ENCODE measurements at places on chromosomes 12 and 14. TPM values are rescaled to one million over a fixed set of nuclear protein-coding genes. Genes with fewer than 3 reads are reported as not detected.

The RND1 gene
- total RNA-seq, result 0.29 TPM

DNA sequence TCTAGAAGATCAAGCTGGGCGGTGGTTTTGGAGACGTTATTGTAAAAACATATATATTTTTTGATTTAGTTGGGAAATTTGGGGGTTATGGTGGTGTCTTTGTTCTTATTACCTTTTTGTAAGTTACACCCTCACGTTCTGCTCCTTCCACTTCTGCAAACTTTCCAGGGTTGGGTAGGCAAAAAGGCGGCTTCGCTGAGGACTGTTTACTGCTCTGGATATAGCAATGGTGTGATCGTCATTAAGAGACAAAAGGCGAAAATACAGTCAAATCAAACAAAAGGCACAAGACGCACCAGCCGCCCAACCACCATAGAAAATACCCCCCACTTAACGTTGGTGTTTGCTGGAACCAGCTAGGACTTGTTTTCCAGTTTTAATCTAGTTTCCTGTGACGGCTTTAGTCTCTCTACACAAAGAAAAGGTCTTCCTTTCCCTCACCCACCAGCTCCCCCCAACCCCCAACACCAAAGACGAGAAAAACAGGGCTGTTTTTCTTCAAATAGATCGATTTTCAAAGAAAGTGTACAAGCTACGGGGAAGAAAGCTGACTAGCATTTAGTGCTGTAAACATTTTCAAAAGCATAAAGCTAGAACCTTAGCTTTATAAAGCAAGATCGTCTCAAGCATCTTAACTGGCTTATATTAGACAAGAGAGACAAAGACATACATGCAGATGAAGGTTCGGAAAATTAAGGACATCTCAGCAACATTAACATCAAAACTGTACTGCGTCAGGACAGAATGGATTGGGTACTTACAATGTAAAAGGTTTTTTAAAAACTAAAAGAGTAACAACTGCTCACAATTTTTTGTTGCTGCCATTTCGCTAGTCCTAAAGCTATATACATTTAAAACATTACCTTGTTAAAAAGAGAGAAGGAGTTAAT is 2.0 kb upstream of the SETD1B start:
- peak overlapping the region; percentile 86 for H3K4me3 ChIP-seq
- H3K27ac ChIP-seq, result peak overlapping the region; percentile 99
- peaks cover 56% of the 10 kb centered on the region for H3K4me1 ChIP-seq

DNA sequence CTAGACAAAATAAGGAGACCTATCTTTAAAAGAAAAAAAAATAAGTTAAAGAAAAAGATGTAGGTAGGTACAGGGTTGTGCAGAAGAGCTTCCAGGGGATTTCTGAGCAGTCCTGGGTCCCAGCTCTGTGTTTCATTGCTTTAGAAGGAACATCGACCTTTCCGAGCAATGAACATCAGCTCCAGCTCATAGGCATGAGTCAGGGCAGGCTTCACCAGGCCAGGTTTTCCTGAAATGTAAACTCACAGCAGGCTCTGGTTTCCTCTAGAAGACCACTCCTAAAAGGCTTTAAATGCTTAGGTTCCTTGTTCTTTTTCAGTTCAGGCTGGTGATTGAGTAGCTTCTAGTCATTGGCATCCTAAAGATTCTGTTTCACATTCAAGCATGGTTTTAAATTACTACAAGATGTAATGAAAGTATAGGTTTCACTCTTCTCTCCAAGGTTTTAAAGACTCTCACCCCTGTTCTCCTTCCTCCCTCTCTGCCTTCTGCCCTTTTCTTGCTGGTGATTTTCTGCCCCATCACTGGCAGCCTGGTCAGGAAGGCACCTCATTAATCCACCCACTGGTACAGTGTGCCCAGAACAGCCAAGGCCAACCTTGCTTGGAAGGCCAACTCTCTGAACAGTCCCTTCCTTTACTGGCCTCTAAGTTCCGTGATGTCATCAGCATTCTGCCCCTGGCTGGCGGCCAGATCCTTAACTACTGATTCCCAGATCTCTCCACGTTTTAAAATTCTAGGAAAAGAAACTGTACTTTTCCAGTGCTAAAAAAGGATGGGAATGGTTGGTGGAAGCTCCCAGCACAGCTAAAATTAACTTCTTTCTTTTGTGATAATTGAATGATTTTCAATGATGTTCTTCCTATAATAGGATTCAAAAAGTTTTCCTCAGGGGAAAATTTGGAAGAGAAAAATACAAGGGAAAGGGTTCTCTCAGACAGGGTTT is 109.4 kb upstream of the HIF1A start:
- no peaks in the 10 kb centered on the region for H3K36me3 ChIP-seq
- peak; percentile 55 for DNase-seq
- H3K27me3 ChIP-seq, result no peaks in the 10 kb centered on the region
- H3K27ac ChIP-seq, result peak overlapping the region; percentile 98
- H3K4me1 ChIP-seq, result peaks cover 78% of the 10 kb centered on the region

DNA sequence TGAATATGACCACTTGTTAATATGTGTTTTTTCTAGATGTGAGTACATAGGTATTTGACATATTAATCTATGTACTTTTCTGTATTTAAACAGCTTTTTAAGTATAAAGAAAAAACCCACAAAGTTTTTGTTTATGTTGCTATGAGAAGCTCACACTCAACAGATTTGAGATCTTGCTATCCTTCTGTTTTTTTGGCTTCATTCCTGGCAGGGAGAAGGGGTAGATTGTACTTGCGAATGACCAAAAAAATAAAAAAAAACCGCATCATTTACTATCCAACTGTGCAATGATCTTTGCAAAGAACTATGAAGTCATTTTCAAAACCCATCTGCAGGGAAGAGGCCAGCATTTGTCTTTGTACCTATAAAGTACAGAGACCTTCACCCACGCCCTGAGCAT is 28.4 kb upstream of the TBX5 start:
- H3K4me3 ChIP-seq, result no peak overlapping the region
- no peak overlapping the region for H3K27ac ChIP-seq
- no peaks in the 10 kb centered on the region for H3K36me3 ChIP-seq
- H3K27me3 ChIP-seq, result no peaks in the 10 kb centered on the region
- no peak for DNase-seq

DNA sequence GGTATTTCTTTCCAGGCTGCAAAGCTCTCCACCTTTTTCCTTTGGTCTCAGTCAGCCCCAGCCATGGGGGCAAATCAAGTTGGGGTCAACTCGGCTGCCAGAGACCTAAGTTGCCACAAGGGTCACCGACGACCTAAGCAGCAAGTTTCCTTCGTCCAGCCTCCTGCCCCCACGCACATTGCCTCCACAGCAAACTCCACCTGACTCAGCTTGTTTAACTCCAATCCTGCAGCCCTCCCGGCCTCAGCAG is 767 bp upstream of the KCNMB4 start:
- peak overlapping the region; percentile 65 for H3K4me3 ChIP-seq
- H3K4me1 ChIP-seq, result peaks cover 15% of the 10 kb centered on the region
- H3K36me3 ChIP-seq, result no peaks in the 10 kb centered on the region
- no peak overlapping the region for H3K27ac ChIP-seq
- H3K27me3 ChIP-seq, result peaks cover 54% of the 10 kb centered on the region
- no peak for DNase-seq

DNA sequence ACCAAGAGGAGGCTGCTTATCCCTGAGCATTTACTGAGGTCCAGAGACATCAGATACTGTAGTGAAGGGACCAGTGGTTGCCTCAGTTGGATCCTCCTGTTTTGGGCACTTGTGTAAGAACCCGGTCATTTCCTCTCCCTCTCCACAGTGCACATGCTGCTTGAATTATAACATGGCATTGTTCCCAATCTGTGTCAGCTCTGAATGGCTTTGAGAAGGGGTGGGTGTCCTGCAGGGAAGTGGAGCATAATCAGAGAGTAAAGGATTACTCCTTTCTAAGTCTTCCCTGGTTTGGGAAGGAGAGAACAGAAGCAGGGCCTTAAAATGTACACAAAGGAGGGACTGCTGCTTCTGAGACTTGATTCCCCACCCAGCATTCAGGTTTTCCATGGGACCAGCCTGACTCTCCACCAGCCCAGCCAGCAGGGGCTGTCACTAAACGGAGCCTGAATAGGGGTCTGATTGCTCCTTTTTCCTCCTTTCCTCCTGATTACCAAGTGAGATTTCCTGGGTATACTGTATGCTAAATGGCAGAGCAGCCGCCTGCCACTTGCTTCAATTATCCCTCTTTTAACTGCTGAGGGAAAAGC is 78.4 kb downstream of the NRXN3 start:
- no peaks in the 10 kb centered on the region for H3K36me3 ChIP-seq
- no peaks in the 10 kb centered on the region for H3K27me3 ChIP-seq
- H3K4me1 ChIP-seq, result no peaks in the 10 kb centered on the region
- H3K27ac ChIP-seq, result no peak overlapping the region
- H3K4me3 ChIP-seq, result no peak overlapping the region

- no peaks in the 10 kb centered on the region for H3K36me3 ChIP-seq
- H3K4me3 ChIP-seq, result no peak overlapping the region
- peaks cover 16% of the 10 kb centered on the region for H3K4me1 ChIP-seq
- no peaks in the 10 kb centered on the region for H3K27me3 ChIP-seq
- DNase-seq, result peak; percentile 42
These were observed 62.0 kb downstream of the DYRK2 start for GRCh38 chr12:67710582-67710981.

GRCh38 chr14:23615856-23616255 is 20.3 kb upstream of the DHRS2 start:
- H3K27ac ChIP-seq, result no peak overlapping the region
- peaks cover 10% of the 10 kb centered on the region for H3K27me3 ChIP-seq
- no peaks in the 10 kb centered on the region for H3K4me1 ChIP-seq
- H3K36me3 ChIP-seq, result no peaks in the 10 kb centered on the region

DNA sequence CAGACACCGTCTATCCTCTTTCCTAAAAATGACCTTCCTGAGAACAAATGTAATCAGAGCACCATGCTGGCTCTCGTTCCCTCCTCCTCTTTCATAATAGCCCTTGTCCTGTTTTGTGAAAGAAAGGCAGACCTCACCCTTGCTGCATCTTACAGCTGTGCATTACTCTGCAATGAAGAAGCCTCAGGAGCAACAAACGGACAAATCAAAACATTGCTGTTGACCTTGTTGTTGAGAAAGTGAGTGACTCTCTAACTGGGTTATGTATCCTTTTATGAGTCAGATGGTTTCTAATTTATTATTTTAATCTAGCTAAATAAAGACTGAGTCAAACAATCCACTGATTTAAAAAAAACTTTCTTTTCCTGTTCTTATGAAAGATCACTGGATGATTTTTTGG is 180.9 kb downstream of the RPS29 start:
- H3K4me1 ChIP-seq, result peaks cover 10% of the 10 kb centered on the region
- H3K4me3 ChIP-seq, result no peak overlapping the region
- no peak overlapping the region for H3K27ac ChIP-seq

DNA sequence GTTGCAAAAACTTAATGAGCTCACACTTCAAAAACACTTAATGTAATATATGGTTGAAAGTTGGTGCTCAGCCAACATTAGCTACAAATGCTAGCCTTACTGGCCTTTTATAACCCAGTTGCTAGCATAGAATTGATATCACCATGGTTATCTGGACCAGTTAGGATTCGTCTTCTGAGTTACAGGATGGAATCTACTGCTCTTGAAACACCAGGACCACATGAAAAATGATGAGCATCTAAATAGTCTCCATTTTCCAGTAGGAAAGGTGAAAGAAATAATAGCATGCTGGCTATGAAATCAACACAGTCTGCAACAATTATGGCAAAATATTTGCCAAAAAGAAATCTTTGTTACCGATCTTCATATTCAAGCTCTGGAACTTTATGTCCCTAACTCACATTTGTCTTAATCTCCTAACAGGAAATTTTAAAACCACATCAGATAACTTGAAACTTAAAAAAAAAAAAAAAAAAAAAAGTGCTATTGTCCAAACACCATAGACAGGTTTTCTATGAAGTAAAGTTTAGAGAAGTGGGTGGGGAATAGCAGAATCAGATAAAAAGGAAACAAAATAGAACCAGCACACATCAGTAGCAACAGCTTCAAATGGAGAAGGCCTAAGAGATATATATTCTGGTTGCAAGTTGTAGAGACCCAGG is 12.6 kb upstream of the CD69 start:
- no peaks in the 10 kb centered on the region for H3K4me1 ChIP-seq
- H3K4me3 ChIP-seq, result no peak overlapping the region
- H3K36me3 ChIP-seq, result no peaks in the 10 kb centered on the region

- peak; percentile 96 for DNase-seq
- H3K27ac ChIP-seq, result no peak overlapping the region
- H3K36me3 ChIP-seq, result no peaks in the 10 kb centered on the region
- H3K27me3 ChIP-seq, result peaks cover 14% of the 10 kb centered on the region
- no peak overlapping the region for H3K4me3 ChIP-seq
These were observed 63.9 kb upstream of the GALNT9 start for GRCh38 chr12:132393245-132393795.

The PRH2 gene
- total RNA-seq, result not detected

The NOC4L gene
- total RNA-seq, result 11.2 TPM

The BICDL1 gene
- total RNA-seq, result not detected

The FAM90A1 gene
- not detected for total RNA-seq

DNA sequence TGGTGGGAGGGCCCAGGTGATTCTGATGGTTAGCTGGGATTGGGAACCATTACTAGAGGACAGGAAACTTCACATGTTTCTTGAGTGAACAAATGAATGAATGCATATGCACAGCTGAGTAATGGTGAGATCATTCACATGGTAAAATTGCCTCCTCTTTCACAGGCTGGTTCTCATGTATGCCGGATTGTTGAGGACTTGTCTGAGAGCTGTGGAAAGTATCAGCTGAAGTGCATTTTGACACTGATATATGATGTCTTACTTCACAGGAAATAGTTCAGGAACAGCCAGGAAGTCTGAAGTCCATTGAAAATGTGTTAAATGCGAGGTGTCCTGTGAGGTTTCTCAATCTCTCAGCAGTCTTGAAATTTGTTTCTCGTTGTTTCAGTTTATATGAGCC is 77.6 kb upstream of the DACT1 start:
- no peak overlapping the region for H3K27ac ChIP-seq
- H3K4me1 ChIP-seq, result no peaks in the 10 kb centered on the region
- H3K27me3 ChIP-seq, result no peaks in the 10 kb centered on the region

The IFT43 gene
- 32.6 TPM for total RNA-seq

The IGF1 gene
- 0.88 TPM for total RNA-seq

All from osteoblast (primary cell).